ENCODE measurements at places on chromosomes 12 and 14.

- DNase-seq = no peak
Observed at GRCh38 chr14:87785897-87786296, 207.1 kb downstream of the GALC start.

- no peak for DNase-seq
Observed at GRCh38 chr12:124592050-124592449, 24.6 kb upstream of the NCOR2 start.

DNA sequence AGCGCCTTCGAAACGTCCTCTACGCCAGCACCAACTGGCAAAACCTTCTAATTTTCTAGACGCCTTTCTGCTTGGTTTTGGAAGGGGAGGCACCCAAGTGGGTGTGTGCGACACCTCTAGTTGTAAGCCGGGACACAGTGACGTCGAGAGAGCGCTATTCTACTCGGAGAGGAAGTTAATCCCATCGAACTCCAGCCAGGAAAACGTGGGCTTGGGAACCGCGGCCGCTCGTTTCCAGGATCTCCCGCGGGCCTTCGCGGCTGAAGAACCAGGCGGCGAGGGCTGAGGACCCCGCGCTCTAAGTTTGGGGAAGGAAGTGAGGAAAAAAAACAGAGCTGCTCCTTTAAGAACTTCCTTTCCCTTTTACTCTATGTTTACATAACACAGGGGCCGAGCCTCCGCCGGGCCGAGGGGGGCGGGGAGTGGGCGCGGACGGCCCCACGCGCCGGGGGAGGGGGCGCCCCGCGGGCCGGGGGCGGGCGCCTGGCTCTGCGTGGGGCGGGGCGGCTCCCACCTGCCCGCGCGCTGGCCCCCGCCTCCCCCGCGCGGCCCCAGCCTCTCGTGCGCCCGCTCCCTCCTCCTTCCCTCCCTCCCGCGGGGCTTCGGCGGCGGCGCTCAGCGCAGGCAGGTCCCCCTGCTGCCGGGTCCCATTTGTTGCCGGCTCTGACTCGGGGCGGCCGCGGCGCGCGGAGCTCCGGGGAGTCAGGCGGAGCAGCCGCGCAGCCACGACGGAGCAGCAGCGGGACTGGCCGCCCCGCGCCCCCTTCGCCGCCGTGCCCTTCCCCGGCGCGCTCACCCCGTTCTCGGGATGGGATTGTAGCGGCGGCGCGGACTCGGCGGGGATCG, at the start of gene PELI2:
TSS of gene PELI2 (plus strand) at position 647 of the 846 bp plus-strand sequence. CDS start 250 bp downstream, outside the sequence.
- DNase-seq = peak; percentile 79

DNA sequence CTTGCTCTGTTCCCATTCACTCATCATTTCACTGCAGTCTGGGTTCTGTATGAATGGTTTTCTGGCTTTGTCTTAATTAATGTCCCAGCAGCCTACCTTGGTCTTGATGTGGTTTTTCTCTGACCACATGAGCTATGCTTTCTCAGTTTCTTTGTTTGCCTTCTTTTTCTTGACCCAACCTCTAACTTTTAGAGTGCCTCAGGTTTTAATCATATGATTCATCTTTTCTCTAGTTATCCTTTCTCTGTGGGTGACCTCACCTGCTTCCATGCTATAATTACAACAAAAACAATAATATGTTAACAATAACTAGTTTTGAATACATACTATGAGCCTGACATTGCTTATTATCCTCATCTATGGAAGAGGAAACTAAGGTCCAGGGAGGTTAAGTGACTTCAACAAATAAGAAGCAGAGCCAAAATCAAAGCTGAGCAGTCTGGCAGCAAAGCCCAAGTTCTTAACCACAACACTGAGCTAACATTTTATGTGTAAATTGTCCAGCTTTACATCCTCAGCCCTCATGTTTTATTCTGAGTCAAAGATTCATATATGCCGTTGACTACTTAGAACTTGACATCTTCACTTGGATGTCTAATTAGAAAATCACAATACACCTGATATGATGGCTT, 4.7 kb upstream of the EPYC start:
- DNase-seq = no peak

GRCh38 chr14:22865424-22866405, 5.8 kb upstream of the LRP10 start:
- DNase-seq = no peak

All from COR-L47 (cell line).